NCI-H1417 treated with DMSO at 0.1 percent for 48 hours (cell line): ENCODE measurements at places on chromosomes 5 and 9.

- DNase-seq, result no peak
Measured at GRCh38 chr9:18595597-18595996, 121.6 kb downstream of the ADAMTSL1 start.

GRCh38 chr5:2763533-2763794 lies 12.0 kb upstream of the IRX2 start:
- DNase-seq, result no peak

DNA sequence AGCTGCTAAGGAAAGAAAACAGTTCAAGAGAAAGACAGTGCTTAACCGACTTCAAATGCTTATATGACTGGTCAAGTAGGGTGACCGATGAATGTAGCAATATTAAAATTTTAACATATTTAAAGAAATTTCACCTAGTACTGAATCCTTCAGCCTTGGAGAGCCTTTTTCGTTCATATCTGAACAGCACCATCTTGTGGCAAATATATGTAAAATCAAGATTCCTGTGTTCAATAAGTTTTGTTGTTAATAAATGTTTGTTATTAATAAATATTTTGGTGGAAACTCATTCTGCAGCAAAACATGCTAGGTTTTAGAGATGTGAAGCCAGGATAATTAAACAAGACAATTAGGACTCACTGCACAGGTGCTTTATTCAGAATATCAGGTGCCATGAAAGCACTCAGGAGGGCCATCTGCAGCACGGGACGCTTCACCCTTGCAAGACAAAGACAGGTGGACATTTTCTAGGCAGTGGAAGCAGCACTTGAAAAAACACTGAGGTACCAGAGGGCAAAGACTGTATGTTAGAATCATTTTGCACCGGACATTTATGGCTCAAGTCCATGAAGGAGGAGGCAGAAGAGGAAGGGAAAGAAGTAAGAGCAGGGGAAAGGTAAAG lies 15.6 kb downstream of the TICAM2 start:
- DNase-seq, result no peak

DNA sequence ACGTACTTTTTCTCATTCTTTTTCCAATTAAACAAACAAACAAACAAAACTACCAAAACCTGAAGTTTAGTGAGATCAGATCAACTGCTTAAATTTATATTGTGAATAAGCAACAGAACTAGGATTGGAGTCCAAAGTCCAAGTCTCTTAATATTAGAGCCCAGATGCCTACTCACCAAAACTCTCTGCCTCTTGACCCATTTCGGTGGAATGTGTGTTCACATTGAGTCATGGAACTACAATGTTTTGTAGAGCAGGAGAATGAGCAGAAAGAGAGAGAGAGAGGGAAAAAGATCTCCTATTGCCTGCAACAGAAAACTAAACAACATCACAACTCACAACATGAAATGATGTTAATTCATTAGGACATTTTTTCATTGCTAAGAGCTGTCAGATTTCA lies 751.1 kb downstream of the TLR4 start:
- no peak for DNase-seq

GRCh38 chr5:7827610-7828009 lies 23.3 kb downstream of the CFAP90 start:
- DNase-seq, result no peak

- DNase-seq, result no peak
Measured at GRCh38 chr5:144427866-144428265, 257.2 kb downstream of the KCTD16 start.

- DNase-seq, result no peak
Measured at GRCh38 chr9:138074516-138074915, 196.9 kb downstream of the CACNA1B start.

- DNase-seq, result no peak
Measured at GRCh38 chr9:27145143-27145542, 36.1 kb downstream of the TEK start.

GRCh38 chr5:180816608-180817534 lies 14.3 kb upstream of the MGAT1 start:
- no peak for DNase-seq

DNA sequence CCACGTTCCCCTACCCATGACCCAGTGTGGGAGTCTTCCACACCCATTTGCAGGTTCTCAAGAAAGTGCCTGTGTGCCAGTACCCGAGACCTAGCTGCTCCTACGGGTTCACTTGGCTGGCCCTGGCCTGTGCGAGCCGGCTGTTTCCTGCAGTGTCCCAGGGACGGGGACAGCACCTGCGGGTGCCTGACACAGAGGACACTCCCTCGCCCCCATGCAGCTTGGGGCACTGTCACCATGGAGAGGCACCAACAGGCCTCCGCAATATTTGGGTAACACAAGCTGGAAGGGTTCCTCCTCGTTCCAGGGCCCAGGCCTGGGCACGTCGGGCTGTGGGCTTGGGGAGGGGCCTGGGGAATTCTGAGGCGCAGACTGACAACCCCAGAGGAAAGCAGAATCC lies 41.4 kb downstream of the DUSP1 start:
- DNase-seq, result no peak

DNA sequence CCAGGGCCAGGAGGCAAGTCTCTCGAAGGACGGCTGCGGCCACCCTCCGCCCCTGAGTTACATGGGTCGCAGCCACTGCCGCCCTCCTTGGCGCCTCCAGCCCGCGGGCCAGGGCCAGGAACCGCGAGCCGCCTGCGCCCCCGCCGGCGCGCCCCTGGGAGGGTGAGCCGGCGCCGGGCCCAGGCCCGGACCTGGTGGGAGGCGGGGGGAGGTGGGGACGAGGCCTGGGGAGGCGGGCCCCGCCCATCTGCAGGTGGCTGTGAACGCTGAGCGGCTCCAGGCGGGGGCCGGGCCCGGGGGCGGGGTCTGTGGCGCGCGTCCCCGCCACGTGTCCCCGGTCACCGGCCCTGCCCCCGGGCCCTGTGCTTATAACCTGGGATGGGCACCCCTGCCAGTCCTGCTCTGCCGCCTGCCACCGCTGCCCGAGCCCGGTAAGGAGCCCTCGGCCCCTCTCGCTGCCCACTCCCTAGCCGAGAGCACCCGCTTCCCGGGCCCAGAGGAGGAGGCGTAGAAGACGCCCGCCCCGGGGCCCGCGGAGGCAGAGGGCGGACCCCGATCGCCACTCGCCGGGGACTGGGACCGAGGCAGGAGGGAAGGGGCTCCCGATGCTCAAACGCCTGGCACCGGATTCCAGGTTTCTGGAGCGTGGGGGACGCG lies at the start of gene ASS1:
TSS of gene ASS1 (plus strand) at position 397 of the 657 bp plus-strand sequence. CDS start 7,268 bp downstream, outside the sequence.
- DNase-seq, result peak; percentile 48

GRCh38 chr5:72515211-72515610 lies 8.0 kb upstream of the ZNF366 start:
- no peak for DNase-seq

- DNase-seq, result peak; percentile 6
Measured at GRCh38 chr5:122493091-122494021, 181.3 kb downstream of the SNCAIP start.

DNA sequence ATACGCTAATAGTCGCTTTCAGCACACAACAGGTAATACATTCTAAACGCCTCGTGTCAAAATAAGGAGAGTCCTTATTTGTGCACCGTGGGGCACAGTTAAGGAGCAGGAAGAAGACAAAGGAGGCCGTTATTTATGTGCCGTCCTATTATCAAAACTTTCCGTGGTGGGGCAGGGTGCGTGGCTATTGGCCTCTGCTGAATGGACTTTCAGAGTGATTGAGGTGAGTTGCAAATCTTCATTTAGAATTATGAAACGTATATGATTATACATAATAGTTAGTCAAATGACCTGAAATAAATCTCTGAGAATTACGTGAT lies 833 bp downstream of the C5orf24 start:
- DNase-seq, result no peak

GRCh38 chr9:29214690-29215253 lies 1641.5 kb upstream of the C9orf72 start:
- DNase-seq, result no peak

- DNase-seq, result no peak
Measured at GRCh38 chr5:53488195-53488722, 7.8 kb downstream of the FST start.

DNA sequence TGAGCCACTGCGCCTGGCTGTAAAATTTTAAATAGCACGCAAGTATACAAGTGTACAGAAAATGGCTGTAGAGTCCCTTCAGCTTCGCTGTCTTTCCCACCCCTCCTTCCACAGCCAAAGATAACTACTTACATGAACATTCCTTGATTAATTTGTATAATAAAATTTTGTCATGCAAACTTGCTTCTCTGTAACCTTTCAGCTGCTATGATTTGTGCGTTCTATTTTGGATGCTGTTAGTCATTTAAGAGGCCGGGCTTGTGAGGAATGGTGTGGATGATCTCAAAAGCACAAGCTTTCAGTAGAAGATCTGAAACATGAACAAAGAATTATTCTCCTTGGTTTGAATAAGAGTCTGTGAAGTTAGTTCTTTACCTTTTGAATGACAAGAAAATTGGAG lies 115.0 kb upstream of the TLE1 start:
- no peak for DNase-seq

- no peak for DNase-seq
Measured at GRCh38 chr5:55600497-55601203, 65.9 kb upstream of the PLPP1 start.

DNA sequence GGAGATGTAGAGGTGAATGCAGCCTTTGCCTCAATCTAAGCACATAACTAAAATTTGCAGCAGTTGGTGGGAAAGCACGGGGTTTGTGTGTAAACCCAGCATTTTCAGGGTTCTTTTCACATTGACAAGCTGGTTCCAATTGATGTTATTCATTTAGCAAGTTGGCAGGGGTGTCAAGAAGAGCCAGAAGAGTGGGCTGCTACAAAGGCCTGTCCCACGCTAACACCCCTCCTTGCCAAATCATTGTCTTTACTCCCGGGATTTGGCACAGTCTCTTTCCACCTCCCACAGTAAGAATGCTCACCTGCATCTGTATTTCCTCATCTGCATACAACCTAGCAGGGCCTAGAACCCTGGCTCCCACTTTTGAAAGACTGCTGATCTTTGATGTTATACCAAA lies 11.8 kb downstream of the RGMB start:
- DNase-seq, result no peak

- no peak for DNase-seq
Measured at GRCh38 chr5:157679801-157680200, 8.5 kb downstream of the C5orf52 start.

GRCh38 chr5:138457531-138458275 lies 7.6 kb upstream of the EGR1 start:
- DNase-seq, result no peak

- DNase-seq, result no peak
Measured at GRCh38 chr9:95985440-95986055, 110.1 kb downstream of the ERCC6L2 start.

DNA sequence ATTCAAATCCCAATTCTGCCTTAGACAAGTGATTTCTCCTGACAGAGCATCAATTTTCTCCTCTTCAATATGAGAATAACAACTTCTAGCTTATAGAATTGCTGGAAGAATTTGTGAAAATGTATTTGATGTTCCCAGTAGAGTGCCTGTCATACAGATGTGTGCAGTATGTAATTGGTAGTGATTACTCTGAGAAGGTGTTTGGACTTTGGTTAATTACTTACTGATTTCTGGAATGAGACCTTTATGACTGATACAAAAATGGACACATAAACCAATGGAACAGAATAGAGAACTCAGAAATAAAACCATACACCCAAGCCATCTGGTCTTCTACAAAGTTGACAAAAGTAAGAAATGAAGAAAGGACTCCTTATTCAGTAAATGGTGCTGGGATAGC lies 101.9 kb upstream of the TRIM32 start:
- DNase-seq, result no peak

GRCh38 chr9:114313186-114313585 lies 9.7 kb upstream of the ORM1 start:
- no peak for DNase-seq

GRCh38 chr5:179238628-179238970 lies 106.7 kb downstream of the ADAMTS2 start:
- no peak for DNase-seq

DNA sequence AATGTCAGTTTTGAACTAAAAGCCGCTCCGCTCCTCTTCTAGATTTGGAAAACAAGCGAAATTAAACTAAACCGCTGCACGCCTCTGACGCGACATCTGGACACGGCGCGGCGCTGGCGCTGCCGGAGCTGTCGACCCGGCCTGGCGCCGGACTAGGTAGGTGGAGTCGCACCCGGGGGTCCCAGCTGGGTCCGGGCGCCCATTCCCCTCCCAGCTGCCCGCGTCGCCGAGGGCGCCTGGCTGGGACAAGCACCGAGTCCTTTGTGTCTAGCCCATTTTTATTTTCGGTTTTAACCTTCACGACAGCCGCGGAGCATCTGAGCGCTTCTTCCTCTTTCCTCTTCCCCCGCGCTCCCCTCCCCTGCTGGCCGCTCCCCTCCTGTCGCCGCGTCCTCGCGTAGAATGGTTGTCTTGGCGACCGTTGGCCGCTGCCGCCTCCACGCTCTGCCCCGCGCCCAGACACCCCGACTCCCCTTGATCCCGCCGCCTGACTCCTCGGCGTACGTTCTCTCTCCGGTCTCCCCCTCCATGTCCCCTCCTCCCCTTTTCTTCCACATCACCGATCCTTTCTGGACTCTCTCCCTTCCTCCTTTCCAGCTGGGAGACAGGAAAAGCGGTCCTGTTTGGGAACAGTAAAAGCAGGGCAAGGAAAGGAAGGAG lies 545 bp downstream of the CDKN2B-AS1 start:
- DNase-seq, result no peak

DNA sequence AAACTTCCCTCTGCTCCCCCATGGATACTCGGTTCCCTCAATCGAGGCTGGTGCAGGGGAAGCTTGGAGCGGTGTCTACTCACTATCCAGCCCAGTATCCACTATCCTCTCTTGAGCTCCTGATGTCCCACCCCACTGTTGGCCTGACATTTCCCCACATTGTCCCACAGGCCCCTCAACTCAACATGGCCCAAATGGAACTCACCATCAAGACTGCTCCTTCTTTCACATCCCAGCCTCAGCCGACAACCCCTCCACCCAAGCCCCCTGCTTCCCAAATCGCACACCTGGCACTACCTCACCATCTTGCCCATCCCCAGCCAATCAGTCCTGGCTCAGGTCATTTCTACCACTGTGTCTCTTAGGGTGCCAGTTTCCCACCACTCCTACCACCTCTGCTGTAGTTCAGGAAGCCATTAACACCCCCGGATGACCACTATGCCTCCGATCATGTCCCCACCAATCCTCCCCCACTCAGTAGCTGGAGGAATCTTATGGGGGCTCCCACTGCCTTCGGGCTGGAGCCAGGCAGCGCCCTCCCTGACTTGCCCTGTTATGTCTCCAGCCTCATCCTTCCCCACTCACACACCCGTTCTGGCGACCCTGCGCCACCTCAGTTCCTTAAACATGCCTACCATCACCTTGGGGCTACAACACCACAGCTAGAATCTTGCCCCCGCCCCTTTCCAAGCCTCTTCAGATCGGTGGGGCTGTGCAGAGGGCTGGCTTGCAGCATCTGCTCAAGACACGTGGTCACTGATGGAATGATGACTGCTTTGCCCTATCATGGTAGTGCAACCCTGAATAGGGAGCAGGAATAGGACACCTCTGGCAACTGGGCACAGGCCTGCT lies 273.6 kb downstream of the FSTL4 start:
- no peak for DNase-seq
